Fibroblast of skin of right quadriceps (primary cell): ENCODE measurements at places on chromosomes 11 and 22.

- DNase-seq, result no peak
Observed at GRCh38 chr11:34523053-34523452, 9.5 kb upstream of the ELF5 start.

GRCh38 chr11:86244063-86244521, 461 bp upstream of the EED start:
- no peak for DNase-seq

- no peak for DNase-seq
Observed at GRCh38 chr11:119155733-119156492, 7.1 kb downstream of the ABCG4 start.

- DNase-seq, result no peak
Observed at GRCh38 chr22:42275970-42276369, 5.5 kb upstream of the TCF20 start.

DNA sequence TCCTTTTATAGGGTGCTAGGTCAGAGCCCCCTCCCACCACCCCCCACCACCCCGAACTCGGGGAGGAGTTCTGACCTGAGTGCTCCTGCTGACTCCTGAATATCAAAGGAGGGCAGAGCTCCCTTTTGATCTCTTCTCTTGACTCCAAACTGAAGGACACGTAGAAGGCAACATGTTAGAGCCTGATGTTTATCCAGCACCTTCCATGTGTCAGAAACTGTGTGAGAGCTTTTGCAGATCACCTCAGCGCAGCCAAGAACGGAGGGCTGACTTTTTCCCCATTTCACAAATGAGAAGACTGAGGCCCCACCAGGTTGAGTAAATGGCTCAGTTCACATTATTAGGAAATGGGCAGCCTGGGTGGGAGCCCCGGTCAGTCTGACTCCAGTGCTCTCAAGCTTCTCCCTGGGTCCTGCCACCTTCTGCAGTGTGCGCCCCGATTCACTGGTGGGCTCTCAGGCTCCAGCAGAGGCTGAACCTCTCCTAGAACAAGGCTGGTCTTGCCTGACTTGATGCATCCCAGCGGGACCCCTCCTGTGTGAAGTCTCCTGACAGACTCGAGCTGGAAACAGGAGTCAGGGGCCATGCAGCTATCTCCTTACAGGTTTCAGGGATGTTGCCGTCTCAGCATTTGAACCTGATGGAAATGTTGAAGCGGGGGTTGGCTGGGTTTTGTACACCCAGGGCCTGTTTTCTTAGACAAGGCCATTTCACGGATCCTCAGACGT, 98.5 kb downstream of the TSPAN18 start:
- no peak for DNase-seq

DNA sequence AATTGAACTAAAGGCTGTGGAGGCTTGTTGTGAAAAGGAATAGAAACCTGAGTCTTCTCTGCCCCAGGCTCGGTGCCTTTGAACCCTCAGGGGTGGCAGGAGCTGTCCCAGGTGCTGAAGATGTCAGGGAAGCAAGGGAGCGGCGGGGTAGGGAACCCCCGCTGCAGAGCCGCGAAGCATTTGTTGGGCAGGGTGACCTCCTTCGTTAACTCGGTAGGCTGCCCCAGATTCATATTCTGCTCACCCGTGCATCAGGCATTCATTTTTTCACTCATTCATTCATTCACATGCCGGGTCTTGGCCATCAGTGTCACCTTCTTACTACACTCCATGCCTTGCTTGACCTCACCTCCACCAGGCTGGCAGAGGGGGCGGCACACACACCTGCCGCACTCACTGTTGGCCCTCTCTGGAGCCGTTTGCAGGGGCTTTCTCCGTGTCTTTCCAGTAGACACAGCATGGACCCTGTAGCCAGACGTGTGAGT, 618.9 kb downstream of the BRD1 start:
- no peak for DNase-seq

GRCh38 chr11:2801711-2802388, 83.7 kb downstream of the CDKN1C start:
- DNase-seq, result no peak

GRCh38 chr11:78840623-78841022, 266.0 kb upstream of the NARS2 start:
- peak; percentile 61 for DNase-seq

DNA sequence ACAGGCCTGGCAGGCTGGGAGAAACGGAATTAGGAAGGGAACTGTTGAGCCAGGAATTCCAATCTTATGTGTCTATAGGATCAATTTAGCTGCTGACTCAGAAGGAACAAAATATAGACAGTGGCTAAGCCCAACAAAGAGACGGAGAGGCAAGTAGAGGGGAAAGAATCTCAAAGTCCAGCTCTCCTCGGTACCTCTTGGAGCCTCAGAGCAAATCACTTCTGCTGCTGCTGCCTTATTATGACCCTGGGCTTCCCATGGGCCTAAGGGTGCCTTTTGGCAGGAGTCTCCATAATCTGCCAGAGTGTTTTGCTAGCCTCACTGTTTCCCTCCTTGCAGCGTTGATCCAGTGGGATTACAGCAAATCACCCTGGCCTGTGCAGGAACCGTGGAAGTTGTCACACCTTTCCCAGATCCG, 31.7 kb downstream of the PAX6 start:
- DNase-seq, result peak; percentile 84

DNA sequence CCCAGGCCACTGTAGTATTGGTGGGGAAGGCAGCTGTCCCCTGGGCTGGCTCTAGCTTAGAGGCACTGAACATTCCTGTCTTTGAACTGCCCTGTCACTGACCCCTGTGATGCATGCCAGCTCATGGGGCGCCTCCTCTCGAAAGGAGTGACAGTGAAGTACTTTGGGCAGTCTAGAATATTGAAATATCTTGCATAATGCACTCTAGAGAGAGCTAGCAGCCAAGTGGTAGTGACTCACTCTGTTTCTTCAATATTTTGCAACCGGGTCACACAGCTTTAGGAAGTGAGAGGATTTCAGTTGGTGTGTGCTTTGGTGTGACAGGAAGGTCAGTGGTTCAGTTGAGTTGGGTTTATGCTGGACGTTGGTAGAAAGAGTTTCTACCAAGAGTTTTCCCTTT, 35.5 kb upstream of the ST14 start:
- DNase-seq, result peak; percentile 83

- no peak for DNase-seq
Observed at GRCh38 chr22:27433099-27433498, 368.5 kb downstream of the MN1 start.

DNA sequence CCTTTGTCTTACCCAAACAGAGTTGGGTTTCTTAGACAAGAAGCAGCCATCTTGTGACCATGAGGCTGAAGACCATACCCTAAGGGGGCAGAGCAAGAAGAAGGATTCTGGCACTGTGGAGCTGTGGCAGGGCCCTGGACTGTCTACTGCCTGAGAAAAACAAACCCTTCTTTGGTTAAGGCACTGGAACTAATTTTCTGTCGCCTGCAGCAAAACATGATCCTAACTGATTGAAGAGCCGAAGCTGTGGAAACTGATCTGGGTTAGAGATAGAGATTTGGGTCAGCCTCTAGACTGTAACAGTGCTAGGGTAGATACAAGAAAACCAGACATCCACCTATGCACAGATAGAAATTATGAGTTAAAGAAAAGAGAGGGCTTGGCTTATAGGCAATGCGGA, 11.3 kb upstream of the ACER3 start:
- DNase-seq, result no peak

- DNase-seq, result no peak
Observed at GRCh38 chr11:69402251-69402887, 79.1 kb upstream of the LINC01488 start.

DNA sequence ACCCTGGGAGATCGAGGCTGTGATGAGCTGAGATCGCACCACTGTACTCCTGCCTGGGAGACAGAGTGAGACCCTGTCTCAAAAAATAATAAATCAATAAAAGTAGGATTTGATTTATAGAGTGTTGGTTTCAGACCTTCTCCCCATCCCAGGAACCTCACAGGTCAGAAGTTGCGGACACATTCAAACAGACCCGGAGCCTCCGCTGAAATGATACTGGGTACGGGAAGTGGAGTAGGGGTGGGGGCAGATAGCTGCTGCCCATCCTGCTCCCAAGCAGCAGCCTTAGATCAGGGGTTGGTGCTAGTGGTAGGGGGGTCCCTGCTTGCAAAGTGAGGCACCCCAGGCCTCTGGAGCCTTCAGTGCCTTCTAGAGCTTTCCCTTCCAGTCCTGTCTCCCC, 7.8 kb downstream of the PRDM11 start:
- DNase-seq, result no peak

DNA sequence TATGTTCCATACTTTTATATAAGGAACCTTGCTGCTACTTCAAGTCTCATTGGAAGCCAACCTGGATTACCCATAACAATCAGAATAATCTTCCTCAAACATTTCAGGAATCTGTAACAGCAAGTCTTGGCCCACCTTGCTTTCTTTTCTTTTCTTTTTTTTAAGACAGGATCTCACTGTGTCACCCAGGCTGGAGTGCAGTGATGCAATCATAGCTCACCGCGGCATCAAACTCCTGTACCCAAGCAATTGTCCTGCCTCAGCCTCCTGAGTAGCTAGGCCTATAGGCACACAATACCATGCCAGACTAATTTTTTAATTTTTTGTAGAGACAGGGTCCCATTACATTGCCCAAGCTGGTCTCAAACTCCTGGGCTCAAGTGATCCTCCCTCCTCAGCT, 29.3 kb upstream of the PRDM10 start:
- no peak for DNase-seq
